ENCODE measurements at places on chromosomes 2 and 18.
A peak's percentile ranks its signal among the peaks of the same experiment; 100 is the strongest.

- DNase-seq: no peak
These were observed 39.9 kb downstream of the IRS1 start for GRCh38 chr2:226759768-226760167.

DNA sequence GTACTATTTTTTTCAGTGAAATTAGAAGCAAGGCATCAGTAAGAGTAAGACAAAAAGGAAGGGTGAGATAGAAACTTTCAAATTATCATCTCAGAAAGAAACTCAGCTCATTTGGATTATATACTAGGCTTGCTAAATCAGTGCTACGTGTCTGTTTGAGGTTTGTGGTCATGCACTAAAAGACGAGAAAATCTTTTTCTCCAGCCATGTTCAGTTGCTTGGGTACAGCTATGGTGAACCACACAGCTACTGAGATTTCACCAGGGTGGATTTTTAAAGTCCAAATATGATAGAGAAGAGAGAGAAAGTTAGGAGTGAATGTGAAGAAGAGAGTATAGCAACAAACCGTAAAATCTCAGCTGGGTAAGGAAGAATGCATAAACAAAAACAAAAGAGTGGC, 161.6 kb downstream of the PTH2R start:
- DNase-seq: no peak

- no peak for DNase-seq
These were observed 44.7 kb downstream of the TGFA start for GRCh38 chr2:70508711-70509462.

GRCh38 chr2:80105015-80105640, 199.4 kb downstream of the LRRTM1 start:
- no peak for DNase-seq

DNA sequence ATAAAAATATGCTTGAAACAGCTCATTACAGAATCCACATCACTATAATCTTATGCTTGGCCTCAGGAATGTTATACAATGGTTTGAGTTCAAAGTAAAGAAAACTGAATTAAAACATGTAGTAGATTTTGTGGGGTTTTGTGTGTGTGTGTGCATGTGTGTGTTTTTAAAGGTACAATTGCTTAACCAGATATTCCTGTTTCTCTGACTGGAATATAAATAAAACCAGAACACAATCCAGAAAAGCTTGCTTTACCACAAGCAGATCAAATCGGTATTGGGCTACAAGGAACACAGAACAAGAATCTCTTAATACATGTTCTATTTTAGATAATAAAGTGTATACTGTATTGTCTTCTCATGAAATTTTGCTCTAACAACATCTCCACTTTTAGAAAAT, 110.0 kb downstream of the TMEM247 start:
- DNase-seq: no peak

DNA sequence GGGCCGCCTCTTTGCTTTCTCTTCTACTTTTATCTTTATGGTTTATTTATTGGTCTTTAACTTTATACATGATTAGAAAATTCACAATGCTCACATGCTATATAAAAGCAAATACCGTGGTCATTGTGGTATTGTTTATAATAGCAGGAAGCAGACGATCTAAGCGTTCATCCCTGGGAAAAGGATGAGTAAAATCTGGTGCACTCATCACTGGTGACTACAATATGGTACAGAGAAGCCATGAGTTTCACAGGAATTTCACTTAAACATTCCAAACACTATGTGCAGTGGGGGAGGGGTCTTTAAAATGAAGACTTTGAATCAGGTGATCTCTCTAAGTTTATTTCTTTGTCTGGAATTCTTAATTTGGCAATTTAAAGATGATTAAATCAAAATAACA, 97.9 kb downstream of the SCN3A start:
- no peak for DNase-seq

- DNase-seq: no peak
These were observed 1267.6 kb upstream of the PIK3C3 start for GRCh38 chr18:40687399-40687798.

DNA sequence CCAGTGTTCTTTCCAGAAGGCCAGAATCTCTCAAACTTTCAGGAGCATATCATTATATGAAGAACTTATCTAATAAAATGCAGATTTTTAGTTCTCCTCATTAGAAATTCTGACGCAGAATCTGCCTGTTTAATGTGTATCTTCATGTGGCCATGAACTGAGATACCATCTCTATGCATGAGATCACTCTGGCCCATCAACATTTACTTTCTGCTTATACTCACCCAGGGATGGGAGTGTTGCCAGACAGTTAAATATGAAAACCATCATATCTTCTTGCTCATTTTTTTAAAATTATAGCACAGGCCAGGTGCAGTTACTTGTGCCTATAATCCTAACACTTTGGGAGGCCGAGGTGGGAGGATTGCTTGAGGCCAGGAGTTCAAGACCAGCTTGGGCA, 60.4 kb downstream of the MAPK4 start:
- DNase-seq: no peak

- DNase-seq: no peak
These were observed 87.1 kb downstream of the HS1BP3 start for GRCh38 chr2:20563833-20564232.

DNA sequence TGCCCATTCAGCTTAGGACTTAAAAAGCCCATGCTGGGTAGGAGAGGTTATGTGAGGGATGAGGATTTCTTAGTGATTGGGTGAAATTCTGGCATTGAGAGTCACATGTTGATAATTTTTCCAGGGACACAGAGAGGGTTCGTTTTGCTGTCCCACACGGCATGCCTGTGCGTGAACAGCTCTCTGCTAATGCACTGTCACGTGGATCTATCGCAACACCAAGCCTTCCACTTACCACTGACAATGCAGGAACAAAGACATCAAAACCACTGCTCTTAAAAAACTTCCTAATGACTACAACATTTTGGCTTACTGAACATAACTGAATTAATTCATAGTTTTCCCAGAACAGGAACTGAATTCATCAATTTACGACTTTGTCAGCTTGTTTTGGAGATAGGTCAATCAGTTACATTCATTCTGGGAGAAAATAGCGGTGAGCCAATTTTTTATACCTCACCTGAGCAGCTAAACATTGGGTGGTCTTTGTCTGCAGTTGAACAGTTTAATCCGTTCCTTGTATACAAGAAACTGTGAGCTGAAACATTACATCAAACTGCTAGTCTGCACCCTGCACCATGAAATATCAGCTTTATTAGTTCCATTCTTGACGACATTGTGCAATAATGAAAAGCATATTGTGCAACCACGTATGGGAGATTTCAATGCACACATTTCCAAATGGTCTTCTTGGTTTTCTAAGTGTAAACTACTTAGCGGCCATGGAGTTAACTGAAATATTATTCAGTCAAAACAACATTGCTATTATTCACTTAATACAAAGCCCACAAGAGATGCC, 127.1 kb downstream of the LPIN1 start:
- no peak for DNase-seq

- no peak for DNase-seq
These were observed 21.6 kb downstream of the STON1 start for GRCh38 chr2:48551548-48551947.

GRCh38 chr2:12560618-12561017, 156.1 kb upstream of the TRIB2 start:
- DNase-seq: no peak

DNA sequence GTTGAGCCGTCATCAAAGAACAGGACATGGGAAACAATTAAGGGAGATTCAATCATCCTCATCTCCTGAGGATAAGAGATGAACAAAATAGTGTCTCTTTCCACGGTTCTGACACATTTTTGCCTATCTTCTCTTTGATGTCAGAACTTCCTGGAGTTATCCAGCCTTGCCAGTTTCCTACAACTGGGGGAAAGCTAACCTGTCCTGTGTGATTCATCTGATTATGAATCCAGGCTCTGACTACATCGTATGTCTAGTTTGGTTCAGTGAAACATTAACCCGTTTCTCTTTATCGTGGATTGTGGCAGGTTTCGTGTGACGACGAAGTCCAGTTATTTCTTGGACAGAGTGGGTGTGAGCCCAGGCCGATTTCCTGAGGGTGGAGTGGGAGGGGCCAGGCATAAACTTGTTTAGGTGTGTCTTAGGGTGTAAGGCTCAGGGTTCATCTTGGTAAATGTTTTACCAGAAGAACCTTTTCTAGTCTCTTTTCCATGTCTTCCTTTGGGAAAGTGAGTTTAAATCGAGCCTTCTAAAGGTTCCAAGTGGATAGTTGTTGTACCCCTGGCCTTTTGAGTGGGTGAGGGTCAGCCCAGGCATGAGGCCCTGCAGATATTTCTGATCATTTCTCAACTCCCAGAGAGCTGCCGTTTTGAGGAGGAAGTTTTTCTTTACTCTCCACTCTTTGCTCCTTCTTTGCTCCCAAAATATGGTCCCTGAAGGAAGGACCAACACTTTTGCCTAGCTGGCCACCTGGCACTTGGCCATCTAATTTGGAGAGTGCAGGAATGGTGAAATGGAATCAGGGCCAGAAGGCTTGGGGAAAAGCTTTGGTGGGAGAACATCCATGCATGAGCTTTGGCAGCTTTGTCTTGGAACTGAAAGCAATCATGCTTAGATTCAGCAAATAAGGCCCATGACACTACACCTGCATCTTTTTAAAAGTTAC, 50.4 kb upstream of the FZD5 start:
- peak; percentile 86 for DNase-seq

DNA sequence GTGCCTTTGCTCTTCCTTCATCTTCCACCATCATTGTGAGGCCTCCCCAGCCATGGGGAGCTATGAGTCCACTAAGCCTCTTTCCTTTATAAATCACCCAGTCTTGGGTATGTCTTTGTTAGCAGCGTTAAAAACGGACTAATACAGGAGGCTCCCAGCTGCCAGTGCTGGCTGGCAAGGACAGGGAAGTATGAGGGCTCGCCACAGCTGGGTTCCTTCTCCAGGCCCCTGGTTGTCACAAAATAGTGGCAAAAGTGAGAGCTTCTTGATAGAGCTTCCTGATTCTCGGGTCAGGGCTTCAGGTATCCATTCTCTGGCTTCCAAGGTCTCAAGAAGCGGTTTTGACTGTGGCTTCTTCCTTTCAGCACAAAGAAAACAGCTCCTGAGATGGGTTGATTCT, 85.0 kb downstream of the ZNF516 start:
- DNase-seq: no peak

- peak; percentile 67 for DNase-seq
These were observed 2.2 kb downstream of the ELAC1 start for GRCh38 chr18:50970006-50970405.

GRCh38 chr18:62420151-62420512, 95.0 kb downstream of the TNFRSF11A start:
- DNase-seq: peak; percentile 66

DNA sequence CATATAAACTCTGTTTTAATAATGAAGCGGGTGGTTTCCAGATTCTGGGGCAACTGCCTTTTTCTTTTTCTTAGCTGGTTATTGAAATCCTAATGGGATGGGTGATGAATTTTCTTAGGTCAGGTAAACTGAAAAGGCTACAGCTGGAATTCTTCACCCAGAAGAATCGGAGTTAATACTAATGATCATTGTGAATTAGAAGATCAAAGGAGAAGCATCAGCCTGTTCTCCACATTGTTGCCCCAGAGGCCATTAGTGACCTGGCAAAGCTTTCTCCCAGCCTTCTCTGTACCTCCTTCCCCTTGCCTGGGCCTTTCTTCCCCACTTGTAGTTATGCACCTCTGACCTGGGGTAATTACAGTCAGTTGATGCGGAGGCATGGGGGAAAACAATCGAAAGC, 82.8 kb downstream of the MEIS1 start:
- no peak for DNase-seq

- DNase-seq: no peak
These were observed 27.3 kb upstream of the ITGB6 start for GRCh38 chr2:160227293-160227915.

DNA sequence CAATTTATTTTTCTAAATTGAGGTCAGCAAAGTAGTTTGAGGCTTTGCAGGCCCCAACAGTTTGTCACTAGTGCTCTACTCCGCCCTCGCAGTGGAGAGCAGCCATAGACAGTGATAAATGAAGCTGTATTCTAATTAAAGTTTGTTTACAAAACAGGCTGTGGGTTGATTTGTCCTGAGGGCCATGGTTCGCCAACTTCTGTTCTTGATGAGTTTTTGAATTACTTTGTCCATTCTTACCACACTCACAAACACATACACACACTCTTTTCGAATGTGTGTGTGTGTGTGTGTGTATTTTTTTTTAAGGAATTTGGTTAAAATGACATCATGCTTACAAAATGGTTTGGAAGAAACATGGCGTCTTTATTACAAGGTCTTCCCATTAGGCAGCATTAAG, 68.6 kb downstream of the MTCL1 start:
- DNase-seq: no peak

DNA sequence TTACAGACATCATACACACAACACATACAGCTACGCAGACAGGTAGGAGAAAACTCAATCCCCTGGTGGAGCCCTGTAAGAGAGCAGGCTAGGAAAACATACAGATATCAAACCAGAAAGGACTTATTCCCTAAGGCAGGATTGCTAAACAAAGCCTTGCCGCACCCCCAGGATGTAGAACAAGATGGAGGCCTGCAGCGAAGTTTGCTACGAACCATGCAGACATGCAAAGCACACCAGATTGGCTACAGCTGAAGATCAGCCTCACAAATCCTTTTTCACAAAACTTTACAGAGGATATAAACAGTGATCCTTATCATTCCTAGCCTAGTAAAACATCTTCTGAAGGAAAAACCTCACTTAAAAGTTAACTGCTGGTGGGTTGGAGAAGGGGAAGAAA, 28.3 kb downstream of the C18orf54 start:
- DNase-seq: no peak

GRCh38 chr2:73780237-73780582, 307 bp upstream of the DUSP11 start:
- no peak for DNase-seq

DNA sequence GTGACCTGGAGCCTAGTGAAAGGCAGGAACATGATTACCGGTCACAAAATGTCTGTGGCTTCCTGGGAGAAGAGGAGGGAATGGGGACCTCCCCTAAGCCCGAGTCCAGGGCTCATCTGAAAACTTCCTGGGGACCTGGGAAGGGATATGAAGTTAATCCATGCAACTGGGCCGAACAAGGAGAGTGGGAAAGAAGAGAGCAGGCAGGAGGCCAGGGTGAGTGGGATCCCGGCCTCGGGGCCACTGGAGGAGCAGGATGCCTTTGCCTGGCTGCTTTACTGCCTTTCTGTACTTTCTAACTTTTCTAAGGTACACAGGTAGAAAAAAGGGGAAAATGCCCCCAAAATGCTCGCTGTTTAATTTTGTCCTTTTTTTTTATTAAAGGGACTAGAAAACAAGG, 43.4 kb upstream of the MAL start:
- no peak for DNase-seq

DNA sequence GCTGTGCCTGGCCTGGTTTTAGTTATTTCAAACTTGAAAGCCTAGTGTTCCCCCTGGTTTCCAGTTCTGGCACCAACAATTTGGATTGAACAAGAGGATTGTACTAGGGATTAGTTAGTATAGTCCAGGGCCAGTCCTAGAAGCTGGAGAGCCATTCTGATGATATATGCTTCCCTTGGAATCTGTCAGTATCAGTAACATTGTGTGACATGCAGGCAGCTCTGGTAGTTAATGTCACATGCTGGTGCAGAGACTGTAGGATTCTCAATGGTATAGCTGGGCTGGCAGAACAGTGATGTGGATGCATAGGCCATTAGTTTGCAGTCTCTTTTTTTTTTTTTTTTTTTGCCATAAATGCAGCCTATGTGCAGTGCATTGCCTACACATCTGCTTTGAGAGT, 3.6 kb downstream of the MGAT5 start:
- no peak for DNase-seq
